ENCODE measurements at places on chromosomes 12 and 14.

- peak; percentile 81 for DNase-seq
Measured at GRCh38 chr12:80186727-80187217, 87.4 kb downstream of the OTOGL start.

DNA sequence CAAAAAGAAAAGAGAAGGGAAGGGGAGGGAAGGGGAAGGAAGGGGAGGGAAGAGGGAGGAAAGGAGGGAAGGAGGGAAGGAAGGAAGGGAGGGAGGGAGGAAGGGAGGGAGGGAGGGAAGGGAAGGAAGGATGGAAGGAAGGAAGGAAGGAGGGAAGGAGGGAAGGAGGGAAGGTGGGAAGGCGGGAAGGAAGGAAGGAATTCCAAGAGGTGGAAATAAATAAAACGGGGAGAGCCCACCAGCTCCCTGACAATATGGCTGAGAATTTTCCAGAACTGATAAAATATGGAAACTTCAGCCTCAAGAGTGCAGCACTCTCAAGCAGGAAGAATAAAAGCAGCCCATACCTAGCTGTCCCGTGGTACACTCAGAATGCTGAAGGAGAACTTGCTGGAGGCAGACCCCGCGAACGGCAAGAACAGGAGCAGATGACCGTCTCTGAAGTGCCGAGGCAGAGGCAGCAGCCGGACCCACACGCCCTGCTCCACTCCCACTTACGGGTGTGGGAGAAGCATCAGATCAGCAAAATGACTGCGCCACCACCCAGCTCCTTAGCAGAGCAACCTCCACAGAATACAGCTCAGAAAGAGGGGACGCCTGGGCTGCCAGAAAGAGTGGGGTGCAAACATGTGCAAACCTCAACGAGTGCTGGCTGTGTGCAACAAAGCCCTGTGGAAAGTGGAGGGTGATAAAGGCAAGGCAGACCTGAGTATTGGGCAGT, 34.1 kb upstream of the INF2 start:
- no peak for DNase-seq

- no peak for DNase-seq
Measured at GRCh38 chr14:23941230-23941629, 12.3 kb upstream of the DHRS4 start.

- DNase-seq: peak; percentile 81
Measured at GRCh38 chr14:72420749-72421474, 473.0 kb downstream of the DPF3 start.

GRCh38 chr12:76085520-76085868, 1.0 kb upstream of the NAP1L1 start:
- DNase-seq: no peak
